ENCODE measurements at places on chromosomes 7 and 10.

DNA sequence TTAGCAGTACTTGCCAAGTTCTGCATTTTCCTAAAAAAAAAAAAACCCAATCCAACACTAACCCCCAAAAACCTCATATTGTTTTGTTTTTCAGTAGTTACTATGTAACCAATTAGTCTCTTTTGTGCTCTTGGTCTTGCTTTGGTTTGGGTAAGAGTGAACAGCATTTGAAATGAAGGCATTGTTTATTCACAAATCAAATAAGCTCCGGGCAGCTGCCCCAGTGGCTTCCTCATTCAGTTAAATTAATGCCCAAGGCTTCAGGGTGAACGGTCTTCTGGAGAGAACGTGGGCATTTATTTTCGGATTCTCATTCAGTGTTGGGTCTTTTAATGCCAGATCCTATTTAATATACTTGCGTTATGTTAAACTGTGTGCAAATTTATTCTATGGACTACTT lies 108.7 kb downstream of the GFRA1 start:
- no peak for DNase-seq

GRCh38 chr10:34606890-34607289 lies 208.2 kb downstream of the PARD3 start:
- DNase-seq = no peak

- no peak for DNase-seq
Observed at GRCh38 chr10:73894245-73894971, 16.5 kb upstream of the PLAU start.

GRCh38 chr7:66928388-66928787 lies 7.4 kb downstream of the TMEM248 start:
- DNase-seq = no peak

- DNase-seq = no peak
Observed at GRCh38 chr7:76512941-76513816, 2.8 kb downstream of the UPK3B start.

DNA sequence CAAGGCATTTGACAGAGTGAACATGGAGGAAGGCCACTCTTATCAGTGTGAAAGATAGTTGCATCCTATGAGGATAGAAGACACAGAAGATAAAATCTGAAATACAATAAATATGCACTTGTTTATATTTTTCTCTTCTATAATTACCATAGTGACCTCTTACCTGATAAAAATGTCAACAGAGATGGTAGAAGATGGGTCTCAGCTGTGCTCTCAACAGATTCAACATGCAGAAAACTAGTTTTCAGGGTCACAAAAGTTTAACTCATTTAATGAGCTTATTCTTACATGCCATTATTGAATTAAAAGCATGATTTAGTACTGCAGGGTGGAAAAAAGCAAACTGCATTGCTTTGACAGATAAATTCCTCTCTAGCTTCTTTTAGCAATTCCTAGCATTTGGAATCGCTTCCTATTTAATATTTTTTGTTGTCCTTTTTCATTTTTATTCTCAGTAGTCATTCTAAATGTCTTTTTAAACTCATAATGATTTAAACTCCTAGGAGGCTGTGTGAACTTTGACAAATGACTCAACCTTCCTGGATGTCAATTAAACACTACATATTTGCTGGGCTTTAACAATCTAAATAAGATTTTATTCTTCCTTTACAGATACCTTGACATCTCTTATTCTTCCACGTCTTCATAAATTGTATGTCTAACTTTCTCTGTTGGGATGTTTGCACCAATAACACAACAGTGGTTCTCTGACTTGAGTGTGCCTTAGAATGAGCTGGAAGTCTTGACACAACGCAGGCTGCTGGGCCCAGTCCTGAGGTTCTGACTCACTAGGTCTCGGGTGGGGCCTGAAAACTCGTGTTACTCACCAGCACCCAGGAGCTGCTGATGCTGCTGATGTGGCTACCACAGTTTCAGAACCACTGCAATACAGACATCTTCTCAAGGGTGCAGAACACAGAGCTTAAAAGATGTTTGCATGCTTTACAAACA lies 565.5 kb upstream of the IGFBP3 start:
- no peak for DNase-seq

DNA sequence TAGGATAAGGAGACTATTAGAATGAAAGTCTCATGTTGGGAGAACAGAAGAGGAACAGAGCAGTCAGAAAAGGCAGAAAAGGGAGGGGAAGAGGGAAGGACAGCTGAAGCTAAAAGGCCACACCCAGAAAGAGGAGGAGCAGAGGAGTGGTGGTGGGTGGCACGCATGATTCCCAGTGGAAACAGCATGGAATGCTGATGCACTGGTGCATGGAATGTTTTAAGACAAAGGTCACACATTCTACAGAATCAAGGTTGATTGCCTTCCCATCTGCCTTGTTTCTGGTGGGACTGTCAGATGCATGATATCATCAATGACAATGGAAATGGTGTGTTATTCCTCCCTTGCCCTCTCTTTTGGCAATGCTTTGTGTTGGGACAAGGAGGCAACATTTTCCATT lies 285.4 kb upstream of the MKI67 start:
- no peak for DNase-seq

DNA sequence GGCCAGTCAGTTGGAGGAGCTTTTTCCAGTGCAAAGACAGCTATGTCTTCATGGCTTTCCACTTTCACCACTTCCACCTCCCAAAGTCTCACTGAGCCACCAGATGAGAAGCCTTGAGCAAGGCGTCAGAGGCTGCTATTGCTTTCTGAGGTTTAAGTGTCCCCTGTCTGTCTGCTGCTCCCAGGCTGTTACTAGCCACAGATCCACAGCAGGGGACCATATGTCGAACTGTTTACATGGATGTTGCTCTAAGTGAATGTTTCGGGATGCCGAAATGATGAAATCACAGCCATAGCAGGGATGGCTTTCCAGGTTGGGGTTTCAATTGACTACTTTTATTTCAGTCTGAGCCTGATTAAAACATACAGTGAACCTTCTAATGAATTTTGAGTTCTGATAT lies 88.5 kb downstream of the AVL9 start:
- DNase-seq = no peak

GRCh38 chr7:150556521-150557138 lies 10.6 kb upstream of the GIMAP4 start:
- DNase-seq = no peak

DNA sequence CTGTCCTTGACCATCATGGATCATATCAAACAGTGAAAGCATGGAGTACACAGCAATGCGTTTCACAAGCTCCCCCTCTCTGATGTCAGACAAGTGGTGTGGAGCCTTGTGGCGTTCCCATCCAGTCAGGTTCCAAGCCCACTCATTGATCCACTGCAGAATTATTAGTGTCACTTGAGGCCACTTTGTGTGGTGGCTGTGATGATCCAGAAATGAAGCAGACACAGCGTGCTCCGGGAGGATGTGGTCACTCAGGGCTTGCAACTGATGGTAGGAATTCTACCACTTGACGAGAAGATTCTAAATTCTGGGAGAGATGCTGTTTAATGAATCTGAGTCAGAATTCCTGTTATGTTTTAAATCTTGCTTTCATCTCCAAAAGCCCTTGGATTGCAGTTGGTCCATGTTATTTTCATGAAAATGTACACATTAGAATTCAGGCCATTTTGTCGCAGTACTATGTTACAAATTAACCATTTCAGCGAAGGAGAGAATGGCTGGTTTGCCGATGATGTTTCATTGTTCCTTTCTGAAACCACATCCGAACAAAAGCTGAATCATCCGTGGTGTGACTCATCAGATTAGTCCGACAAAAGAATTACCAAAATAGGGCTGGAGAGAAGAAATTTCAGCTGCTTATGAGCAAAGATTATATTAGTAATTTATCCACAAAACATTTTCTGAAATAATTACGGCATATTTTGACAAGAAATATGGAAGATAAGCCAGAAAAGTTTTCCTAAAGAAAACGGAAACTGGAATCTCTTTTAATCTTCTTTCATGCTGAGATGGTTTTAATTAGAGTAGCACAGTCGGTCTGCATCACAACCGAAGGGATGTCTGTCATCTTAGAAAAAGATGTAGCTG lies 48.1 kb downstream of the INSYN2A start:
- no peak for DNase-seq

DNA sequence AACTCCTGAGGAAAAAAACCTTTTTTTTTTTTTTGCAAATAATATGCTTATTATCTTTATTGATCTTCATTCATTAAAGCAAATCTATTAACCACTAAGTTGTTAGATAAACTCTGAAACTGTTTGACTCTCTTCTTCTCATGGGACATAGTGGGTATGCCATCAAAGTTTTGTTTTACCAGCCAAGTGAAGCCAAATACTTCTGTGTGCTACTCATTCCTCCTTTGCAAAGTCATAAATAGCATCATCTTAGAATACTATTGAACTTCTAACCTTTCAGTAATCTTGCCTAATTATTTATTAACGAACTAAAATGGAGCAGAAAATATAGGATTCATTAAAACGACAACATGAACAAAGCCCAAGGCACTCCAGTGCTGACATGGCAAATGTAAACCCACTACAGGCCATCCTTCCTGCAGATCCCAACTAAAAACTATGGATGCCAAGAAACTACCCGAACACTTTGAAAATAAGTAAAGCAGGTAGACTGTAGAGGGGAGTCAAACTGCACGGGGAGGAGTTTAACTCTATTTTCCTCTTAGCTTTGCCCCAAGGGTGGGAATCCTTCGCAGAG lies 61.2 kb upstream of the ODAD2 start:
- no peak for DNase-seq

- no peak for DNase-seq
Observed at GRCh38 chr10:123642293-123642692, 23.9 kb upstream of the GPR26 start.

GRCh38 chr10:116270771-116271592 lies 2.0 kb downstream of the GFRA1 start:
- no peak for DNase-seq

- DNase-seq = no peak
Observed at GRCh38 chr7:21334906-21335305, 93.0 kb upstream of the SP4 start.

DNA sequence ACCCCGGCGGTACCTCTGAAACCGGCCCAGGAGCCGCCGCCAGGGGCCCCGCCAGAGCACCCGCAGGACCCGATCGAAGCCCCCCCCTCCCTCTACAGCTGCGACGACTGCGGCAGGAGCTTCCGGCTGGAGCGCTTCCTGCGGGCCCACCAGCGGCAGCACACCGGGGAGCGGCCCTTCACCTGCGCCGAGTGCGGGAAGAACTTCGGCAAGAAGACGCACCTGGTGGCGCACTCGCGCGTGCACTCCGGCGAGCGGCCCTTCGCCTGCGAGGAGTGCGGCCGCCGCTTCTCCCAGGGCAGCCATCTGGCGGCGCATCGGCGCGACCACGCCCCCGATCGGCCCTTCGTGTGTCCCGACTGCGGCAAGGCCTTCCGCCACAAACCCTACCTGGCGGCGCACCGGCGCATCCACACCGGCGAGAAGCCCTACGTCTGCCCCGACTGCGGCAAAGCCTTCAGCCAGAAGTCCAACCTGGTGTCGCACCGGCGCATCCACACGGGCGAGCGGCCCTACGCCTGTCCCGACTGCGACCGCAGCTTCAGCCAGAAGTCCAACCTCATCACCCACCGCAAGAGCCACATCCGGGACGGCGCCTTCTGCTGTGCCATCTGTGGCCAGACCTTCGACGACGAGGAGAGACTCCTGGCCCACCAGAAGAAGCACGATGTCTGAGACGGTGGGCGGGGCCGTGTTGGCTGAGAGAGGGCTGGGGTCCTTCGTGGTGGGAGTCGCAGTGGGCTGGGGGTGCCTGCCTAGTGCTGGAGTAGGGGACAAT lies 3.8 kb downstream of the REPIN1 start:
- no peak for DNase-seq

- no peak for DNase-seq
Observed at GRCh38 chr7:8089036-8089780, 120.6 kb downstream of the GLCCI1 start.

DNA sequence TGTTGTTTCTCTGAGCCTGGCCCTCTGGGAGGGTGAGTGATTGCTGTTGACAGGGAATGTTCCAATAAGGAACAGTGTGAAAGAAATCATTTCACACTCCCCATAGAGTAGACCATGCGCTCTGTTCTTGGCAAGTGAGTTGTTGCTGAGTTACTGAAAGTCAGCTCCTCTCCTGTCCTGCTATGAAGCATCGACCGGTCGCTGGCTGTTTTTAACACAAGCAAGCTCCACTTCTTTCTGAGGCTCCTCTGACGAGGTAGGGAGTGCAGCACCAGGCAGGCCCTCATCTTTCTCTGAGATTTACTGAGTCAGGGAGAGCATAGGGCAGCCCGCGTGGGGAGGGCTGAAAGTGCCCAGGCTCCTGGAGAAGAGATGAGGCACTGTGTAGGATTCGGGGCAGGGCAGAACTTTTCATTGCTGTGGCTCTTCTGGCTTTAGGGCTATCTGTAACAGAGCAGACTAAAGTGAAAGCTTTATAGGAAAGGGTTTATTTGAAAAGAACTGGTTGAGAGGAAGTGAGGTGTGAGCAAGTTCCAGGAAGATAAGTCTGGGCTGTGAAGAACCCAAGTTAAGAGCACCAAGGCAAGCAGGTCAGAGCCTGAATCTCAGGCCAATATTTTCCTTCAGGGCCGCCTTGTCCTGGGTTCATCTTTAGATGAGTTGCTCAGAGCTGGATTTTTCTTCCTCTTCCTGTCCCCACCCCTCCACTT lies 332.2 kb downstream of the CCSER2 start:
- DNase-seq = no peak

DNA sequence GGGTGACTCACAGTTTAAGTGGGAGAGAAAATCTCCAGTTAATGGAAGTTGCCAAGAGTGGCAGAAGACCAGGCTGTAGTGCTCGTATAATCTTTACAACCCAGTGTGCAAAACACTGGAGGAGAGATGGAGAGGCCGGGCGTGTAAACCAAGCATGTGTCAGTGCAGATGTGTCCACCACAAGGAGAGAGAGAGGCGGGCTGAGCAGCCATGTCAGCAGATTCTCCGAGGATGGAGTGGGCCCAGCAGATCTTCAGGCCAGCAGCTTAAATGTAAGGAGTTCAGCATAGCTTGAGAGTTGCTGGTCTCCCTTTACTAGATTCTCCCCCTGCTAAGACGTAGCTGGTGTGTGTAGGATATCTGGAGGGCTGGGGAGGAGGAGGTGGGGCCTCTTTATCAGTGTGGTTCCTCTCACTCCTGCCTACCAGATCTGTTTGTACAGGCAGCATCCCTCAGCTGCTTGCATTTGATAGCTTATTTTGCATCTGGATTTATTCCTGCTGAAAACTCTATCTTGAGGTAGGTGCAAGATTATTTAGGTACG lies 13.7 kb downstream of the BPGM start:
- no peak for DNase-seq

DNA sequence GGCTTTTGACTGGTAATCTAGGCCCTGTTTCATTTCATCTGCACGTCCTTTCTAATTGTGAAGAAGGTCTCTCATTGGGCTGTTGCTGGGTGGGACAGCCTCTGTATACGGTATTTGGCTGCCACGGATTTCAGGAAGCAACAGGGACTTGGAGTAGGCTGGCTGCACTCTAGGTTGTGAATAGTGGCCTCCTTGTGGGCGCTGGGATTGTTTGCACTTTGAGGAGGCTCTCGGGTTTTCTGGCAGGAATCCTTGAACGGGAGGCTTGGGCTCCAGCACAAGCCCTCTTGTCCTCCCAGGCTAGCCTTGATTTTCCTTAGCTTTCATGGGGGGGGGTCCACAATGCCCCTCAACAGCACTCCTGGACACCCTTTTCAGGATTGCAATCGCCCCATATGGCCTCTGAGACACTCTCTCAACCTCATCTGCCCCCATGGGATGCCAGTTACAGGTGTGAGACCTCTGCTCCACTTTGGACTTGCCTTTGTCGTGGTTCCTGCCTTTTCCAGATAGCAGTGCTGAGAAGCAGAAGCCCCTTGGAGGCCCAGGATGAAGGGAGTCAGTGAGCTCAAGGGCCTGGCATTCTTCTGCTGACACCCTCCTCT lies 33.9 kb upstream of the ZNF273 start:
- no peak for DNase-seq
